ENCODE measurements at places on chromosomes 1 and 21.

GRCh38 chr1:42847111-42847595, 740 bp downstream of the ZNF691 start:
- H3K36me3 ChIP-seq = peaks cover 26% of the 10 kb centered on the region
- H3K4me3 ChIP-seq = peak overlapping the region; percentile 97
- DNase-seq = no peak

DNA sequence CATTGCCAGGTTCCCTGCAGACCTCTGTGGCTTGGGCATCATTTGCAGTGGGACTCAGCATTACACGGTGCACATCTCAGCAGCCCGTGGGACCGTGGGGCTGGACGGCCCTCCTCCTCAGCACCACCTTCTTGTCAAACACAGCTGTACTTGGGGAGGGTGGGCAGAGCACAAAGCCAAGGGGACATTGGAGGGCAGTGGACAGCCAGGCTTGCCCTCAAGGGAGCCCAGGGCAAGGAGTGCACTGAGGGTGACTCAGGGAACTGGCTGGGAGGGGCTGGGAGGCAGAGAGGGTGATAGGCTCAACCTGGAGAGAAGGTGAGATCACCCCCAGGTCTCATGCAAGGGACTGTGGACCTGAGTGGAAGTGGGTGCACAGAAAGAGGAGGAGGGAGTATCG, 3.4 kb downstream of the CAPN9 start:
- no peaks in the 10 kb centered on the region for H3K36me3 ChIP-seq
- H3K27me3 ChIP-seq = no peaks in the 10 kb centered on the region
- H3K4me3 ChIP-seq = no peak overlapping the region
- DNase-seq = no peak
- no peak overlapping the region for H3K27ac ChIP-seq
- H3K4me1 ChIP-seq = no peaks in the 10 kb centered on the region

DNA sequence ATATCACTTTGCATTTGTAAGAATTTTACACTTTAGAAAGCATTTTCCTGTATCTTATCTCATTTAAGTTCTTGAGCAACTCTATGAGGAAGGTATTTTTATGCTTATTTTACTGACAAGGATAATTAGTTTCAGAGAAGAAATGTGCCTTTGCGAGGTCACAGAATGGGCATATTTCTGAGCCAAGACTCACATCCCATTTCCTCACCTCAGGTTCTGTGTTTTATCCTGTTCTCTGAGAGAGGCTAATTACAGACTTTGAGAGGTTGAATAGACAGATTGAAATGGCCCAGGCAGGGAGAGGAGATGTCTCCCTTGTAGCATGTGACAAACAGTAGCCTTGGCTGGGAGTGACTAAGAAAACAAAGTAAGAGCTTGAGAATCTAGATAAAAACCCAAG, 39.1 kb upstream of the ZC3H11B start:
- no peak for DNase-seq
- H3K4me1 ChIP-seq = no peaks in the 10 kb centered on the region
- no peaks in the 10 kb centered on the region for H3K36me3 ChIP-seq
- H3K4me3 ChIP-seq = no peak overlapping the region

DNA sequence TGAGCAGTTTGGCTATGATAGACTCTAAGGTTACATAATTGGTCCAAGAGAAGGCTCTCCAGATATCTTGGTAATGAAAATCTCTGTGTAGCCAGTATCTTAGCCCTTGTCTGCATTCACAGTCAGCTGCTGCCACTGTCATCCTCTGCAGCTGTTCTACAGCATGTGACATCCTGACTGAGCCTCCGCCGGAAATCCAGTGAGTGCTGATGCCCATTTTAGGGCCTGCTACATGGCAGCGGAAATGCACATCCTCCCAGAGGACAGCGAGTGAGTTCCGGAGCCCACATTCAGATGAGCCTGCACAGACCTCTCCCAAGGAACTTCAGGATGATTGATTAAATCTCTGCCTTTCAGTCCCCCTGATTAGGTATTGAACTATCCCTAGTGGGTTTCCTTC, 237.1 kb downstream of the HHIPL2 start:
- no peak for DNase-seq
- no peak overlapping the region for H3K27ac ChIP-seq
- peaks cover 1% of the 10 kb centered on the region for H3K36me3 ChIP-seq
- H3K27me3 ChIP-seq = no peaks in the 10 kb centered on the region

Data from naive thymus-derived CD8-positive, alpha-beta T cell (primary cell).